ENCODE measurements at places on chromosomes 6 and 20.
A peak's percentile ranks its signal among the peaks of the same experiment; 100 is the strongest.

GRCh38 chr20:24684956-24685691, 215.7 kb downstream of the SYNDIG1 start:
- DNase-seq = no peak

- DNase-seq = no peak
These were observed 97.3 kb downstream of the GPR6 start for GRCh38 chr6:110075406-110075805.

- DNase-seq = no peak
These were observed 37.0 kb downstream of the MC3R start for GRCh38 chr20:56285496-56285895.

DNA sequence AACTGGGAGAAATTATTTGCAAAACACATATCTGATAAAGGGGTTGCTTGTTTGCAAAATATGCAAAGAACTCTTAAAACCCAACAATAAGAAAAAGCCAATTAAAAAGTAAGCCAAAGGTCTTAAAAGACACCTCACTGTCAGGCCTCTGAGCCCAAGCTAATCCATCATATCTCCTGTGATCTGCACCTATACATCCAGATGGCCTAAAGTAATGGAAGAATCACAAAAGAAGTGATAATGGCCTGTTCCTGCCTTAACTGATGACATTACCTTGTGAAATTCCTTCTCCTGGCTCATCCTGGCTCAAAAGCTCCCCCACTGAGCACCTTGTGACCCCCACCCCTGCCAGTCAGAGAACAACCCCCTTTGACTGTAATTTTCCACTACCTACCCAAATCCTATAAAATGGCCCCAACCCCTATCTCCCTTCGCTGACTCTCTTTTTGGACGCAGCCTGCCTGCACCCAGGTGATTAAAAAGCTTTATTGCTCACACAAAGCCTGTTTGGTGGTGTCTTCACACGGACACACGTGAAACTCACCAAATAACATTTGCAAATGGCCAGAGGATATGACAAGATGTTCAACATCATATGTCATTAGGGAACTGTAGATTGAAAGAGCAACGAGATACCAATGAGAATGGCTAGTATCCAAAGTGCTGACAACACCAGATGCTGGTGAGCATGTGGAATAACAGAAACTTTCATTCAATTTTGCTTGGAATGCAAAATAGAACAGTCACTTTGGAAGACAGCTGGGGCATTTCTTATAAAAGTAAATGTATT, 565.0 kb upstream of the ADGRB3 start:
- DNase-seq = no peak

DNA sequence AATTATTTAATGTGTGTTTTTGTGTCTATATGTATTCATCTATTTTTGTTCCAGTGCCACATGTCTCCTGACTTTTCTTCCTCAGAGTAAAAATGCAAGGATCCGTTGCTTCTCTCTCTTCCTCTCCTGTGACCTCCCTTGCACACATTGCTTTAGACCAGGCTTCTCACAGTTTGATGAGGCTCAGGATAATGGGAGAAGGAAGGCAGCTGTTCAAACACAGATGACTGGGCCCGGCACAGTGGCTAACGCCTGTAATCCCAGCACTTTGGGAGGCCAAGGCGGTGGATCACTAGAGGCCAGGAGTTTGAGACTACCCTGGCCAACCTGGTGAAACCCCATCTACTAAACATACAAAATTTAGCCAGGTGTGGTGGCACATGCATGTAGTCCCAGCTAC, 241.9 kb downstream of the SAMD5 start:
- DNase-seq = no peak

- peak; percentile 71 for DNase-seq
These were observed at the start of gene RFX6 for GRCh38 chr6:116876635-116877611. Gene RFX6 (plus strand): TSS chr6:116877242. CDS start chr6:116877276, 34 bp downstream.

DNA sequence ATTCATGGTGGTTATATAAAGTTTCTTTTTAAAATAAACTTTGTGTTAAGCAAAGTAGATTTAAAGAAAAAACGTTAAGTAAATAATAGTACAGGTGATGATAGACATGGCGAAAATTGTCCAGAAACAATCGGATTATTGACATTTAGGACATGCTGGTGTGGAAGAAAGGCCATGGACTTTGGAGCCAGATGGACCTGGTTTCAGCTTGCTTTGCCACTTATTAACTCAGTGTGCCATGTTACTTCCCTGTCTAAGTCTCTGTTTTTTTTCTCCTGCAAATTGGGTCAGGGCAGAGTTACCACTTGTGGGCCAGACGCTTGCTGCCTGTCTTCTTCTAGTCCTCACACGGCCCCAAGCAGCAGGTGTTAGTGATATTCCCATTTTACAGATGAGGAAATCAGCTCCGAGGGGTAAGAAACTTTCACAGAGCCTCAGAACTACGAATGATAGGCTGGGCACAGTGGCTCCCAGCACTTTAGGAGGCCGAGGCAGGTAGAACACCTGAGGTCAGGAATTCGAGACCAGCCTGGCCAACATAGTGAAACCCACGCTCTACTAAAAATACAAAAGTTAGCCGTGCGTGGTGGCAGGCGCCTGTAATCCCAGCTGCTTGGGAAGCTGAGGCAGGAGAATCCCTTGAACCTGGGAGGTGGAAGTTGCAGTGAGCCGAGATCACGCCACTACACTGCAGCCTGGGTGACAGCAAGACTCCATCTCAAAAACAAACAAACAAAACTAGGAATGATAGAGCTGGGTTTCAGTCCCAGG, 12.4 kb downstream of the KIF3B start:
- DNase-seq = no peak

DNA sequence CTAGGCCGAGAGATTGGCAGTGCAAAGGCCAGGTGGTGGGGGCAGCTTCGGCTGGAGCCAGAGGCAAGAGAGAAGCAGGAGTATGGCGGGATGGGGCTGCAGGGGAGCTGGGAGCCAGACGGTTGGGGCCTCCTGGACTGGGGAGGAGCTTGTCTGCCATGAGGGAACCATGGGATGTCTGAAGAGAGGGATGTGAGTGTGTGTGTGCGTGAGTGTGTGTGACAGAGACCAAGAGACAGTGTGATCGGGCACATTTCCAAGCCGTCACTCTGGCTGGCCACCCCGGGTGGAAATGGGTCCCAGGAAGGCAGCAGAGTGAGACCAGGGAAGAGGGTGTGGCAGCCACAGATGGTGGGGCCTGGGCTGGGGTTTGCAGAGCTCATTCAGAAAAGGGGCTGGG, 13.8 kb downstream of the PHACTR3 start:
- DNase-seq = no peak

GRCh38 chr20:3846378-3846739, 275 bp upstream of the MAVS start:
- DNase-seq = no peak

DNA sequence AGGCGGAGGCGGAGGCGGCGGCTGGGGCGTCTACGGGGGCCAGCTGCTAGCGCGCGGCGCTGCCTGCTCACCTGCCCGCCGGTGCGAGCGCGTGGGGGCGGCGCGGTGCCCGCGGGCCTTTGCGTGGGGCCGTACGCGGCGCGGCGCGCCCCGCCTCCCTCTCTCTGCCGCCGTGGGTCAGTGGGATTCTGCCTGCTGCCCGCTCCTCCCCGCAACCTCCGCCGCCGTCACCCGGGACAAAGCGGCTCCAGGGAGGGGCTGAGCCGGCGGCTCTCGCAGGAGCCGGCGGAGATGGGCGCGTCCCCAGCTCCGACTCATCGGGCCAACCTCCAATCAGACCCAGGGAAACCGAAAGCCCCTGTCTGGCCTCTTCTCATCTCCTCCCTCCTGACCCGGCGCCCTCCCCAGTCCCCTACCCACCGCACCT, at the start of gene RCAN2:
RCAN2 (minus strand) TSS at position 249 of the 427 bp plus-strand sequence.
- DNase-seq = peak; percentile 35

GRCh38 chr20:32441638-32442037, 83.5 kb downstream of the ASXL1 start:
- DNase-seq = no peak

- DNase-seq = no peak
These were observed 52.7 kb downstream of the DZANK1 start for GRCh38 chr20:18414140-18414539.

DNA sequence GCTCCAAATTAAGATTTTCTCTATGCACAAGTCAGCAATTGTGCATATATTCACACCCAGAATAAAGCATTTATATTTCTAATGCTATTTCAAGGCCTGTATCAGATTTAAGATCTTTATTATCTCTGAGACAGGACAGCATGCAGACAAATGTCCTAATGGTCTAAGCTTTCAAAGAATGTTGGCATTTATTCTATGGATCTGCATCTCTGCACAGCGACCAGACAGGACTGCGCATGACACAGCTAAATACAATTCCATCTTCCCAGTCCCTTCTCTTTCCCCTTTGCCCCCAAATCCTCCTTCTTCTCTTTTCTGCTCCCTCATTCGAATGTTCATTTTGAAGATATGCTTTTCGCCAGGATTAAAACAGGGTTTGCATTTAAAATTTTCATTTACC, 478.5 kb downstream of the PKHD1 start:
- DNase-seq = no peak

DNA sequence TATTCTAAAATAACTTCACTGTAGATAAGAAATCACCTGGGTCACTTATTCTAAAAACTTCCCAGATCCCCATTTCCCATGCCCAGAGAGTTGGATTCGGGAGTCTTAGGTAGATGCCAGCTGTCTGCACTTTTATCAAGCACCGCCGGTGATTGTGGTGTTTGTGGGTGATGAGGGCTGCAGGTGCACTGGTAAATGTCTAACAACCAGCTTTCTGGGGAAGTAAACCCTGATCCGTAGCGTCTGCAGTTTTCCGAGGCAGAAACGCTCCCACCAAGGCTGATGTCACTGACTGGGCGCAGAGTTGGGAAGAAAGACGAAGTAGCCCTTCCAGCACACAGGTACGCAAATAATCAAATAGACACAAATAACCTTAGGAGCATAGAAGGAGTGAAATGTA, 152.2 kb upstream of the KCNG1 start:
- DNase-seq = no peak

DNA sequence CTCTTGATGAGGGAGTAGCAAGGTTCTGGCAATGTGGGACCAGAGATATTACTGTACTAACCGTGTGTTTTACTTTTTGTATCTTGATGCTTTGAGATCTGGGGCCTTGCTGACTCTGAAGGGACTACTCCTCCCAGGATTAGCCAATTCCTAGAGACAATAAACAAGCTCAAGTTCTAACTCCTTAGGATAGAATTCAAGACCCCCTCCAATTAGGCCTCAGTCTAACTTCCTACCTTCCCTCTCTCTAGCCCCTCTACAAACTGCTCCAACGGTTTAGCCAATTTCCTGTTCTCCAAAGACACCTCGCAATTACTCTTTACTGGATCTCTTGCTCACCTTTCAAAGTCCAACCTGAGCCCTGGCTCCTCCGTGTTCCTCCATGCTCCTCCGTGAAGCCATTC, 158.7 kb upstream of the JARID2 start:
- DNase-seq = no peak
